ENCODE measurements at places on chromosomes 12 and 14. TPM values are rescaled to one million over a fixed set of nuclear protein-coding genes. Genes with fewer than 3 reads are reported as not detected.

The KRT73 gene
- not detected for total RNA-seq

The CEP128 gene
- total RNA-seq = 2.0 TPM

The ACADS gene
- 81.9 TPM for total RNA-seq

The ESPL1 gene
- not detected for total RNA-seq

The SMIM41 gene
- 0.32 TPM for total RNA-seq

The L3HYPDH gene
- 10.9 TPM for total RNA-seq

The FOXG1 gene
- 5.5 TPM for total RNA-seq

The YAF2 gene
- 50.9 TPM for total RNA-seq

The CINP gene
- 31.5 TPM for total RNA-seq

The GZMB gene
- total RNA-seq = not detected
